ENCODE measurements at places on chromosomes 3 and 15.

DNA sequence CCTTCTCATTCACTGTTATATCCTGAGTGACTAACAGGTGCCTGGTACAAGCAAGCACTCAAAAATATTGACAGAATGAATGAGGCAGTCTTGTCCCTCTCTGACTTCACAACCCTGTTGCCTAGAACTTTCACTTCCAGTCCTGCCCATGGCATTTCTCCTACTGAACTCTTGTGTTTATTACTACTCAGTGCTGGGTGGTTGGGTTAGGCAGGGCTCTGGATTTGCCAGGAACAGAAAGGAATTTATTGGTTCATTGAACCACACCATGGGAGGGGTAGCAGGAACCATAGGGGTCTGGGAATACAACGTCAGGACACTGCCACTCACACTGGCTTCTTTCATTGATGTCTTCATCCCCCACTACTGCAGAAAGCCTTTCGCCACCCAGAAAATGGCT lies 41.9 kb upstream of the SEMA4B start:
- DNase-seq: no peak

GRCh38 chr15:70437089-70437488 lies 326.3 kb downstream of the UACA start:
- DNase-seq: no peak

- no peak for DNase-seq
These were observed 16.6 kb downstream of the MASP1 start for GRCh38 chr3:187274977-187275338.

- DNase-seq: no peak
These were observed 913 bp upstream of the WNT7A start for GRCh38 chr3:13880811-13881156.

- no peak for DNase-seq
These were observed 210.4 kb upstream of the NDN start for GRCh38 chr15:23897531-23897930.

DNA sequence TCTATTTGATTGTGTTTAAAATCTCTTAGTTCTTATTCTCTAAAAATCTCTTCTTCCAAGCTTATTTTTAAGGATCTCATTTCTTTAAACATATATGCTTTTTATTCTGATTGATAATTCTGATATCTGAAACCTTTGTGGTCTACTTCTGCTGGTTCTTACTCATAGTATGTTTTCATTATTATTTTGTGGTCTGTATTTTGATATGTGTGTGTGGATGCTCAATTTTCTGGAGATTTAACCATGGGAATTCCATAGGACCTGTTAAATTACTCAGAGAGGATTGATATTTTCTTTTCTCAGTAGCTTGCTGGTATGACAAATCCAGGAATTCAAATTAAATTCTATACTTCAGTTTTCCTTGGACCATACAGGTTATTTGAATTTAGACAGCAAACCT lies 14.7 kb upstream of the HHLA2 start:
- DNase-seq: no peak

GRCh38 chr3:111667621-111668239 lies 72.6 kb upstream of the ZBED2 start:
- no peak for DNase-seq

- DNase-seq: no peak
These were observed 97.1 kb upstream of the MYZAP start for GRCh38 chr15:57494581-57494980.

- DNase-seq: no peak
These were observed 77.2 kb downstream of the TOP2B start for GRCh38 chr3:25587526-25587925.

DNA sequence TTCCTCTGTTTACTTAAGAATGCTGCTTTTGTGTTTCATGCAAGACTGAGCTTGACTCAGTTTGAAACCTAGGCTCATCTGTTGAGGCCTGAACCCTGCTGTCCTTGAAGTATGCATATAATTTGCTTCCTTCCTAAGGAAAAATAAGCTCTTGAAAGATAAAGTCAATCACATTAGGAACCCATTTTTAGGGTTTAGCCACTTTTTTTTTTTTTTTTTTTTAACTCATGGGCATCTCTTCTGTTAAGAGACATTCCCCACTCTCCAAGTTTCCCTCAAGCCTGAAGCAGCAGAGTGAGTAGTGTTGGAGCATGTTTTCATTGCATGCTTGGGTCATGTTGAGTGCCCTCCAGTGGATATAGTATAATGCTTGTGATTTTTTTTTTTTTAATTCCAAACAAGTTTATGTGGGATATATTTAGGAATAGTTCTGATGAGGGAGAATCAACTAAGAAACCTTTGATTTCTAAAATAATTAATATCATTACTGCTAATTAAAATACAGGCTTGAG lies 3.6 kb downstream of the CTNNB1 start:
- DNase-seq: no peak

- no peak for DNase-seq
These were observed 407.6 kb downstream of the ERC2 start for GRCh38 chr3:56060521-56061278.

GRCh38 chr3:72582211-72582878 lies 265.9 kb downstream of the SHQ1 start:
- no peak for DNase-seq

GRCh38 chr3:80017369-80017768 lies 249.6 kb upstream of the ROBO1 start:
- DNase-seq: no peak

DNA sequence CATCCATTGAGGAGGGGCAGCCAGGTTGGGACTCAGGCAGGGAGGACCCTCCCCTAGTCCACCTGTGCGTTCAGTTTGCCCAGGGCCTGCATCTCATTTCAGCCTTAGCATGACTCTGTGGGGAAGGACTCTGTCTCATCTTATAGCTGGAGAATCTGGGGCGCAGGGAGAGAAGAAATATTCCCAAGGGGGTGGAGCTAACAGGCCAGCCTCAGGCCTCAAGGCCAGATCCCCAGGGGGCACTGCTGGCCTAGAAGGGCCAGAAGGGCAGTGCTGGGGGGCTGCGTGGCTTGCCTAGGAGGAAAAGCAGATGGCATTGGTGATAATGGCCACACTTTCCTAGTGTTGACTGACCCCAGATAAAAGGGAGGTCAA lies 10.9 kb downstream of the AMOTL2 start:
- DNase-seq: no peak

GRCh38 chr3:1561427-1561826 lies 468.6 kb downstream of the CNTN6 start:
- no peak for DNase-seq

DNA sequence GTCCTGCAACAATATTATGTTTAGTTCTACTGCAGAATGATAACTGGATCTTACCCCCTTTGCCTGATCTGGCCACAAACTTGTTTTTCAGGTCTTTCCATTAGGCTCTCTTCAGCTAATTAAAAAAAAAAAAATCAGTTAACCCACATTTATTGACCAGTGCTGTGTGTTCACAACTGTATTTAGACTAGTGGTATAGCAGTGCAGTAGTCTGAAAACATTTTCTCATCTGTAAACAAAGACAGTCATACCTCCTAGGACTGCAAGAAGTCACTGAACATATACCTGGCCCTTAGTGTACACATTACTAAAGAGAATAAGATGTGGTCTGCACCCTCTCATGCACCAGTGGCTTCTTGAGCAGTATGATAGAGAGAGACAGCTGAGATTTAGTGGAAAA lies 22.5 kb downstream of the LPP start:
- no peak for DNase-seq

GRCh38 chr3:57855281-57855680 lies 99.2 kb downstream of the SLMAP start:
- no peak for DNase-seq

DNA sequence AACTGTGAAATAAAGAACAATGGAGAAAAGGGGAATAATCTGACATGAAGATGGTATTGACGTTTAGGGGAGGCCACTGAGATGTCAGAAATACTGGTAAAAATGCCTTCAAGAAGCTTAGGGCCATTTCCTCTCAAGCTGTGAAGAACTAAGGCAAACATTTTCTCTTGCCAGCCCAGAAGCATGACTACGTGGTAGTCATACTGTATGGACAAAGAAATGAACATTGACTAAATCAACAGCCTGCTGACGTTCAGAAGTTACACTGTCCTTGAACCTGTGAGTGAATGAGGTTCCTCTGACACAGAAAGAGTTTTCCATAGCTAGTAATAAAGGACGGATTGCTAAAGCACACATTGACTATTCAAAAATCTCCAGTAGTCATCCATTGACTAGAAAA lies 121.0 kb downstream of the P3H2 start:
- no peak for DNase-seq

- DNase-seq: no peak
These were observed 2.2 kb downstream of the ZIC1 start for GRCh38 chr3:147411238-147411814.

- no peak for DNase-seq
These were observed 240.2 kb upstream of the PLSCR5 start for GRCh38 chr3:146845361-146845760.

DNA sequence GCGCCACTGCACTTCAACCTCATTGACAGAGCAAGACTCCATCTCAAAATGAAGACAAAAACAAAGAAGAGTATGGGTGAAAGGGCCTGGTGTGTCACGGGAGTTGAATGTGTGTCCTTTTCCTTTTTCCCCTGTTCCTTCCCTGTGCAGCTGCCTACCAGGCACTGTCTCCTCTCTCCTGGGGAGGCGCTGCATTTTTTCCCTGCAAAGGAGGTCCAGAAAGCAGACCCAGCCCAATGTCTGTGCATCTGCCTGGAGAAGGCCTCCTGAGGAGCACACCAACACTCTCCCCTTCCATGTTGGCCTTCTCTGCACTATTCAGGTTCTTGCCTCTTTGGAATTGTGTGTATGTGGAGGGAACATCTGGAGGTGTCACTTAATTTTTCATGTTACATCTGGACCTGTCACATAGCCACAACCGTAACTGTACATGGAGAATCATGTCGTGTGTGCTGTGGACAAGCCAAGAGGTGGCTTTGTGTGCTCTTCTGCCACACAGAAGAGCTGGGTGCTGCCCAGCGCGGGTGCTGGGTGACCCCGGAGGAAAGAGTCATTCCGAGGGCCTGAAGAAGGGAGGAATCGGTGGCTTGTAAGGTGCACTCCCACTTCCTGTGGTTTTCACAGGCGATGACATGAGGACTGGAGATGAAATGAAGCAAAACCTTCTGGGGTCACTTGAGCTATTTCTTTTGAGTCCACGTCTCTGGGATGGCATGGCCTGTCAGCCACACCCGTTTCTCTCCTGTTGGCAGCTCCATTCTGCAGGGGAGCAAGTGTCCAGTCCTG lies 46.5 kb upstream of the CGNL1 start:
- no peak for DNase-seq

DNA sequence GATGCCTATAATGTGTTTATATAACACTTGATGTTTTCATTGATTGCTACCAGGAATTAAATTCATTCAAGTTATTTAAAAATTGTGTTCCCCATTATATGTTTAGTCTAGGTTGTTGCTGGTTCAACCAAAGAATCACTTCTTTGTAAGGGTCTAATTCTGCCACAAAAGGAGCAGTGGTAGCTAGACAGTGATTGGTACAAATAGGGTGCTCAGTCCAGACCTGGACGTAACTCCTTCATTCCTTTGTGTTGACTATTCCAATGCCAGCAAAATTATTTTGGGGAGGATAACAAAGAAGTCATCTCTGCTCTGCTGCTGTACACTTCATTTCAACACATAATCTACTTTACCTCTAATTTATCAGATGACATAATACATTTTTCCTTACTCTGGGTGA lies 1.2 kb downstream of the CHMP2B start:
- no peak for DNase-seq

- no peak for DNase-seq
These were observed 20.3 kb upstream of the ETV5 start for GRCh38 chr3:186129206-186129605.

DNA sequence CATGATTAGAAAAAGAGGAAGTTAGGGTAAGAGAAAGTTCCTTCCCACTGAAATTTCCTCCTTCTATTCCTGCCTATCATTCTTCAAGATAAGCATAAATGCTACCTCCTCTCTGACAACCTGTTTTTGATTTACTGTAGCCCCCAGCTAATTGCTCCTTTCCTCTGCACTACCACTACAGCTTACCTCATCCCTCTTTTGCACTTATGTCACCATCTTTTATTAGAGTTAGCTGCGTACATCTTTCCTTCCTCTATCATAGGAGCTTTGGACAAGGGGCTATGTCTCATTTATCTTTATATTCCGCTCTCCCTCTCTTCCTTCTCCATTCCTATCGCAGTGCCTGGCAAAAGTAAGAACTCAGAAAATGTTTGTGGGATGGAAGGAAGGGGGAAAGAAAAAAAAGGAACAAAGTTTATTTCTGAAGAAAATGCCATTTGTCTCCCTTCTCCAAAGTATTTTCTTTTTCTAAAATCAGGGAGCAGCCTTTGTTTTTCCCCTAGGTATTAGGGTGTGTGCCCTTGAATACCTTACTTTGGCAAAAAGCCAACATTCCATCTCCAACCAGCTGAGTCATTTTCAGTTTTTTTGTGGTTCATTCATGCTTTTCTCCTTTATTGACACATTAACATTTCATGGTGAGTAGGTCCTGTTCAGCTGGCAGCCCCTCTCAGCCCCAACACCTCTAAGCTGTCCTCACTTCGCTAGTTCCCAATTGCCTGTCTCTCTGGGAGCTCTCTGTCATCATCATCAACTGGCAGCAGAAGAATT lies 87.6 kb upstream of the SOX2 start:
- no peak for DNase-seq

GRCh38 chr3:143881095-143881494 lies 32.8 kb upstream of the SLC9A9 start:
- no peak for DNase-seq

GRCh38 chr15:81308260-81308659 lies 15.7 kb downstream of the STARD5 start:
- no peak for DNase-seq

- DNase-seq: no peak
These were observed 37.5 kb downstream of the GAP43 start for GRCh38 chr3:115660646-115661337.

- DNase-seq: no peak
These were observed 92.6 kb downstream of the ERC2 start for GRCh38 chr3:56375654-56376053.

DNA sequence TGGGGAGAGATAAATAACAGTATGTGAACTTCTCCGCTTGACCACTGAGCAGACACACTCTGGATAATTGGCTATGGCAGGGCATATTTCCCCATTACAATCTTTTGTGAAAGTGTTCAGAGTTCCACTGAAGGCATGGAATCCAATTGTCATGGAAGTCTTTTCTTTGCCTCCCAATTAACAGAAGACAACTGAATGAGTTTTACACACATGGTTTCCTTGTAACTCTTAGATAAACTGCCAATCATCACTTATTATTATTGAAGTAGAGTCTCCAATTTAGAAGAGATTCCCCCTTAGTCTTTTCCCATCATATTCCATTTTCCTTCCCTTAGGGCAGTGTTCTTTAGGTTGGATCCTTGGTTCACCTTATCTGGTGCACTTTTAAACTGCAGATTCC lies 308.3 kb downstream of the NR2F2 start:
- no peak for DNase-seq

DNA sequence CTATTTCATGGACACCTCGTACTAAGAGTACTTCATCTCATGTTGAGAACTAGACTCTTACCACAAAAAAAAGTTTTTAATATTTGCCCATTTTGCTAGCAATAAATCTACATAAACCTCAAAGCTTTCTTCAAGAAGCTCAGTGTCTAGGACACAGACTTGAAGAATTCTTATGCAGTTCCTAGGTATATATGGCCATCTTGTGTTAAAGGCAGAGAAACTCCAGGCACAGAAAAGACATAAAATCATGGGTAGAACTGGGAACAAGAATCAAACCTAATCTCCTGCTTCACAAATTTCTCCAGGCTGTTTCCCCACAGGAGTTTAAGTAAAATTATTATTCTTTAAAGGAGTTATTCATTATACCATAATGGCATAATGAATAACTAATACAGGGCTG lies 4.4 kb downstream of the MBD4 start:
- no peak for DNase-seq

GRCh38 chr3:171390051-171390941 lies 69.9 kb downstream of the TNIK start:
- DNase-seq: no peak

Measured in ovary (tissue), 10 donors.